ENCODE measurements at places on chromosomes 16 and 17.

DNA sequence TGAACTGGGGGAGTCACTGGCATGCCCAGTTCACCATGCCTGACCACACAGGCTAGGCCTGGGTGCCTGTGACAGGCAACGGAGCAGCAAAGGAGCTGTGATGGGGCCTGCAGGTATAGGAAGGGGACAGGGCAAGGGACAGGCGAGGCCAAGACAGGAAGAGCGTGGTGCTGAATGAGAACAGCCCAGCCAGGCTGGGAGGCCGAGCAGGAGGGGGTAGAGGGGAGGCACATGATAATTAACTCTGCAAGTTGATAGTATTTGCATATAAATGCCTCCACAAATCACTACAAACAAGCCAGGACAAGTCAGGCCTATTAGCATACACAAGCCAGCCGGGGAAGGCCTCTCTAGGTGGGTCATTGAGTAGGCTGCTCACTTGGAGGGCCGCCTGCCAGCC is 7.8 kb downstream of the ZFHX3 start:
- no peak for DNase-seq

GRCh38 chr16:73216932-73217331 is 169.0 kb upstream of the ZFHX3 start:
- DNase-seq: no peak

- DNase-seq: no peak
Observed at GRCh38 chr17:28240688-28241340, 78.2 kb upstream of the TMEM97 start.

DNA sequence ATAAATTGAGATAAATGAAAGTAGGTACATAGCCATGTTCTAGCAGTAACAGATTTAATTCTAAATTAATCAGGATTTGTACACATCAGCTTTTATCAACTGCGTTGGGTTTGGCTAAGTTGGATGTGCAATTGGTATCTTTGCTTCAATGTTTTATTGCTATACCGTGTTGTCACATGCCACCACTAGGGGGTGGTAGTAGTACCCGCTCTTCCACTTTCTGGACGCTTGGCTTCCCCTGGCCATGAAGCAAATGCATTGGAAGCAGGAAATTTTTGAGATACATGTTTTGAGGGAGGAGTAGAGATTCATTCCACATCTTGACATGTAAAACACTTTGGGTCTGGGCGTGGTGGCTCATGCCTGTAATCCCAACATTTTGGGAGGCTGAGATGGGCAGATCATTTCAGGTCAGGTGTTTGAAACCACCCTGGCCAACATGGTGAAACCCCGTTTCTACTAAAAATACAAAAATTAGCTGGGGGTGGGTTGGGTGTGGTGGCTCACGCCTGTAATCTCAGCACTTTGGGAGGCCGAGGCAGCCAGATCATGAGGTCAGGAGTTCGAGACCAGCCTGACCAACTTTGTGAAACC is 58.6 kb downstream of the EMP2 start:
- DNase-seq: peak; percentile 69

GRCh38 chr17:55458287-55458900 is 36.8 kb upstream of the MMD start:
- no peak for DNase-seq

GRCh38 chr16:49972280-49972679 is 52.7 kb upstream of the CNEP1R1 start:
- no peak for DNase-seq

DNA sequence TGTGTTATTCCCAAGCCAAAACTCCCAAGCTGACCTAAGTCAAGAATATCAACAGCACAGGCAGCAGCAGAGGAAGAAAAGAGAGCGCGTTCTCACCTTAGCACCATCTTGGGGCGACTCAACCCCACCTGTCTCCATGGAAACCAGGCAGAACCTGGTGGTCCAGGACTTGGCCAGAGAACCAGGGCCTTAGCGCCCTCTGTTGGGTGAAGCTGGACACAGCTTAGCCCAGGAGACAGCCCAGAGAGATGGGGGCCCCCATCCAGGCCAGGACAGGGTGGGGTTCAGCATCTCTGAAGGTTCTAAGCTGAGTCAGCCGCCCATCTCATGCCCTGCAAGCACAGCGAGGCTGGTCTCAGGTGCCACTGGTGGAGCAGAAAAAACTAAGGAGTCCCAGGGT is 60.1 kb upstream of the TMEM132E start:
- no peak for DNase-seq

DNA sequence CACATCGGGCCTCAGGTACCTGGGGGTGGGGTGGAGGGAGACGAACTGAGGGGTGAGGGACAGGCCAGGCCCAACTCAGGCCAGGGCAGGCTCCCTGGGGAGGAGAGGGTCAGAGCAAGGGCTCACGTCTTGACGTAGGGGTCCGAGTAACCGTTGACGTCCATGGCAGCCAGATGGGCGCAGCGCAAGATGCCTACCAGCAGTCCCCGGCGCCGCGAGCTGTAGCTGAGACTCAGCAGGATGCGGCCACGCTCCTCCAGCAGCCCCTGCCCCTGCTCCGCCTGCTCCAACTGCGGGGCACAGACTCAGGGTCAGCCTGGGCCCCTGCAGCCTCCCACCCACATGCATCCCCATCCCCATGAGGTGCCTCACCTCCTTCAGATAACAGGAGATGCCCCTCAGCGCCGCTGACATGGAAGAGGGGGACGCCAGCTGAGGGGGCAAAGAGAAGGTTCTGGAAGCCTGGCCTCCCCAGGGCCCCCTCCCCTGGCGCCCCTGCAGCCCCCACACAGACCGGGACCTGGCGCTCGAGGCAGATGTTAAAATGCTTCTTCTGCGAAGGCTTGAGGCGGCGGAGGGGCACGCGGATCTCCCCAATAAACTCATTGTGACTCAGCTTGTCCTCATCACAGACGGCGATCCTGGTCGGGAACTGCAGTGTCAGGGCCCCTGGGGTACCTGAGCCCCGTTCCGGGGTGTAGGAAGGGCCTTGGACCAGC is 4.0 kb downstream of the DOC2A start:
- no peak for DNase-seq

DNA sequence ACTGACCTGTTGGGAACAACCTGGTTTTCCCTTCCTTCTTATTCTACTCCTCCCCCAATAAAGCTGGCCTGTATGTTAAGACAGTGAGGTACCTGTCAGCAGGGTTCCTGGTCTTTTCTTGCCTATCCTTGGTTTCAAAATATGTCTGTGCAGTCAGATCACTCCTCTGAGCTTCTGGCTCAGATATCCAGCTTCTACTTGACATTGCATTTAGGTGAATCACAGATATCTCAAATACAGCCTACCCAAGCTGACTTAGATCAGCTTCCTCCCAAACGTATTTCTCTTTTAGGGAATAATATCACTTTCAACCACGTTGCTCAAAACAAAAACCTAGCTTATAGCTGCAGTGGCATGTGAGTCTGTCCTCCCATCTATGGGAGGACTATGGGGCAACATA is 48.7 kb downstream of the TEX14 start:
- peak; percentile 57 for DNase-seq

- peak; percentile 38 for DNase-seq
Observed at GRCh38 chr17:62064791-62065563, at the start of gene MED13. MED13 (minus strand) TSS chr17:62065278; CDS start chr17:62065205, 73 bp downstream.

DNA sequence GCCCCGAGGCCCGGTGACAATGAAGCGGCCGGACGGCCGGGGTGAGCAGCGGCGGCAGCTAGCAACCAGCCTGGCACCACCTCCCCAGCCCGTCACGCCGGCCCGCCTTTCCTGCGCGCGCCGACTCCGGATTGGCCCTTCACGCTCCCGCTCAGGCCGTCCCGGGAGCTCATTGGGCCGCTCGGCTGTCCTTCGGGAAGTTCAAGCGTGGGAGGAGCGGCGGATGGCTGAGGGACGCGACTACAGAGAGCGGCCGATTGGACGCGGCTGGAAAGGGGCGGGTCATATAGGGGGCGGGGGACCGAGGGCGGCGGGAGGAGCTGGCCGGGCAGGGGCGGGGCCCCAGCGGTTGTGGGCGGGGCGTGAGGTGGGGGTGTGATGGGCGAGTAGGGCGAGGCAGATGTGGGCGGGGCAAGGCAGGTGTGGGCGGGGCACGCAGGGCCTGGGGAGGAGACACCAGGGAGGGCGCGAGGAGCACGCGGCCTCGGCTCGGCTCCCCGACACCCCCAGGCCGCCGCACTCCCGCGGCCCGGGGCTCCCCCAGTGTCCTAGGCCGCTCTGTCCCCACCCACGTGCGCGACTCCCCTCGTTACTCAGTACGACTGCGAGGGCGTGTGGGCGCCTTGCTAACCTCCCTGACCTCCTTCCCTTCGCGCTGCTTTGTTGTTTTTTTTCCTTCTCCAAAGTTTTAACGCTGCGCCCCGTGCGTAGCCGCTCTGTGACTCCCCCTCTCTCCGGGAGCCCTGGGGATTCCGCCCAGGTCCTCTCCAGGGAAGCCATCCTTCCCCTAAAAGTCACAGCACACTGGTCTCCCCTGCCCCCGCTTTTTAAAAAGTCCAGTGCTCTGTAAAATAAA is at the start of gene CEP131:
Gene CEP131, minus strand, starts transcription at position 60 of the 856 bp plus-strand sequence. CDS start 2,909 bp downstream, outside the sequence.
- DNase-seq: peak; percentile 98

- DNase-seq: no peak
Observed at GRCh38 chr16:65807858-65808257, 558.6 kb upstream of the CDH5 start.

DNA sequence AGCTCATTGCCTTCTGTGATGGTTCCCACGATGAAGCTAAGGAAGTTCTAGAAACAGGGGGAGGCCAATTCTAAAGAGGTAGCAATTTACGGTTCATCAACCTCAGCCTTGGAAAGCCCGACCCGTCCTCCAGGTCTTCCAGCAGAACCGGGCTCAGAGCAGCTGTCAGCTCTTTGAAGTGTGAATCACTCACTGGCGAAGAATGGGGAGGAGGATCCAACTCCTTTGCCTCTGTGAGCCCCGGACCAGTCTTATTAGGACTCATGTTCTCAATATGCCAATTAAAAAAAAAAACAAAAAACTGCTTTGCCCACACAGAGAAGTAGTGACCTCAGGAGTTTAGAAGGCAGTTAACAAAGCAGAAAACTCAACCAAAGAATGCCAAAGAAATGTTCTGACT is 31.4 kb downstream of the STX8 start:
- no peak for DNase-seq

DNA sequence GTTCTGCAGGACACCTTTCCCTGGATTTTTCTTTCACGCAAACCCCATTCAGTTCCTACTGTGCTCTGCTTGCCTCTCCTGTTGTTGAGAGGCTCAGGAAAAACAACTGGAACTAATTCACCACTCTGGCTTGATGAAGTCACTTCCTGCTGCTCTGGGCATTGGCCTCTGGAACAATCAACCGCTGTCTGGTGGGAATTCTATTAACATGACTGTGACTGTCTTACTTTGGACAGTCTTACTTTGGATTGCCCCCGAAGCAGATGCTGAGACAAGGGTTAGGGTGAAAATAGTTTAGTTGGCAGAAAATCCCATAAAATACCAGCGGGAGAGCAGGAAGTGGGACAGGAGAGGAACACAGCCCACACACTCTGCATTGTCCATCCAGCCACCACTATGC is 90.0 kb upstream of the HSBP1 start:
- peak; percentile 86 for DNase-seq

DNA sequence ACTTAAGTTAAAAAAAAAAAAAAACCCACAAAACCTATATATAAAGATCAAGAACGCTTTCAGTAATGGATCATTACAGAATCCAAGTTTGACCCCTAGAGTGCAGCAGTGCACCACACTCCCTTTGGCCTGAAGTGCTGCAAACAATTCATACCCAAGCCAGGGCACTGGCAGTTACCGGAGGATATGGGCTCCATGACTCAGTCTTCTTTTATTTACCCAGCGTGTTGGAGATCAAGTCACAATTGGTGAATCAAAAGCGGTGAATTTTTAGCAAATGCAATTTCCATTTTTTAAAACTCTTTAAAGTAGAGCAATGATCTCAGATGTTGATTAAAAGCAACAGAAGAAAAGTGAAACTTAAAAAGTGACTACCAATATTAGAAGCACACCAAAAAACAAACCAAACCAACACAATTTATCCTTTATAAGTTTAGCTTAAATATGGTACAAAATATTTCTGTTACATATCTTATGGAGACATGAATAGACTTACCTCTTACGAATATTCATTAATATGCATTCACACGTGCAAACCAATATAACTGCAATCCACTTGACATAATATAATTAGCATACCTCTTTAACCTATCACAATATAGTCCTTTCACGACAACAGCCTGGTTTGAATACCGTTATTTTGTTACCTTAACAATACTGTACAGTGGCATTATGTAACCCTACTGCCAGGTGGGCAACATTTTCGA is 46.3 kb downstream of the ZNF652 start:
- peak; percentile 87 for DNase-seq

- DNase-seq: no peak
Observed at GRCh38 chr17:28597606-28598383, 1.0 kb downstream of the SPAG5 start.

- DNase-seq: no peak
Observed at GRCh38 chr16:57609541-57610401, 18.7 kb upstream of the ADGRG1 start.

GRCh38 chr17:77361986-77362620 is 221.3 kb downstream of the SEC14L1 start:
- DNase-seq: peak; percentile 53

DNA sequence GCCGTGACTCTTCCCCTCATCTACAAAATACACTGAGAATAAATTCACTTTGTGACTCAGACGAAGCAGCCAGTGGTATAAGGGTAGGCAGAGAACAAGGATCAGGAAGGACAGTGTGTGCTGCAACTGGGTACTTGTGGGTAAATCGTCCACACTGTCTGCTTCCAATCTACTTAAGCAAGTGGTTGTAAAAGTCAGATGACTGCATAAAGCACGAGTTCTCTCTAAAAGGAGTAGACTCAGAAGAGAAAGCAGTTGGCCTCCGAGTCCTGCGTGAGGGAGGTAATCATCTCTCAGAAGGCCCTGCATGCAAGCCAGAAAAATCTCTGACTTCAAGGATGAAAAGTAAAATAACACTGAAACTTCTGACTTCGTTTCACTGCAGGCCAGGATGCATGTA is 43.1 kb downstream of the ANKFY1 start:
- peak; percentile 55 for DNase-seq

- DNase-seq: no peak
Observed at GRCh38 chr17:73155410-73156165, 9.2 kb upstream of the SSTR2 start.

DNA sequence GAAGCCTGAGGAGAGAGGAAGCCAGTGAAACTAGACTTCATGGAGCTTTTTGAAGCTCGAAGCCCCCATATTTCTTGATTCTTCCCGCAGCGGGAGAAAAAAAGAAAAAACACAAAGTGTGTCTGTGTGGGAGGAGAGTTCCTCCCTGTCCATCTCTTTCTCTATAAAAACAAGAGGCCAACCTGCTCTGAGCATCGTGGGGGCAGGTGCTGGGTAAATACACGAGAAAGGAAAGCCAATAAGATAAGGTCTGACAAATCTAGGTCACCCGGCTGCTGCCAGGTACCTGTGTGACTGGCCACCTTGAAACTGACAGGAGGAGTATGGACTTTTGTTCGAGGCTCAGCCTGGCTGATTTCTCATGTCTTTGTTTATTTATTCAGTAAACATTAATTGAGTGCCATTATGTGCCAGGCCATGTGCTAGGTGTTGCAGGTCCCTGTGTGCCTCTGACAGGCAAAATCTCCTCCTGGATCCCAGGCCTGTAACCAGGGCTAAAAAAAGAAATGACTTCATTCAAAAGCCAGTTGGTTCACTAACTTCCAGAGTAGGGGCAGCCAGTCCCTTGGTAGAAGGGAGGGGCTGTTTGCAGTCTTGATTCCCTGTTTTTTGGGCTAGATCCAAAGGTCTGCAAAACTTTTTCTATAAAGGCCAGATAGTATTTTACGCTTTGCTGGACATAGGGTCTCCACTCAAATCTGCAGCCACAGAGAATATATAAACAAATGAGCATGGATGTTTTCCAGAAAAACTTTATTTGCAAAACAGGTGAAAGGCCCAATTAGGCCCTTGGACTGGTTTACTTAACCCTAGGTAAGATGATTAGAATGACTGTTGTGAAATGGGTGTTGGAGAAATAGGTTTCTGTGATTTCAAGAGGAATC is 35.6 kb downstream of the YPEL2 start:
- peak; percentile 64 for DNase-seq

- DNase-seq: no peak
Observed at GRCh38 chr16:49608098-49608497, 234.5 kb downstream of the C16orf78 start.

Data from AG10803 (cell line).